ENCODE measurements at places on chromosomes 12 and 14.

DNA sequence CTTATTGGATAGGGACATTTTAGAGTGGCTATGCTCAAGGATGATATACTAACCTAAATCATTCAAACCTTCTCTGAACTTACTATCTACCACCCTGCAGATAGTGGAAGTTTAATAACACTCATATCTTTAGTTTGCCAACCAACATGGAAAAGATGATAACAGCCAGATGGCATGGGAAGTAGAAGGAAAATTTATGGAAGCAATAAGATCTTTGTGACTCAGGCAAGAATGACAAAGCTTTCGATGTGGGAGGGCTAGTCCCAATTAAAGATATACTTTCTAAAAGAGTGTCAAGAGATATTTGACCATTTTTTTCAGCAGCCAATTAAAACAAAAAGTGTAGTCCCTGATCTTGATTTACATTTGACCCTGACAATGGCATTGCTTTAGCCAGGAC lies 631.7 kb downstream of the RPS29 start:
- DNase-seq, result no peak

- no peak for DNase-seq
These were observed 17.5 kb downstream of the YY1 start for GRCh38 chr14:100256339-100256895.

GRCh38 chr14:22852599-22852939 lies 16.2 kb downstream of the MMP14 start:
- no peak for DNase-seq

GRCh38 chr12:50558970-50559369 lies 54.2 kb downstream of the DIP2B start:
- DNase-seq, result no peak

DNA sequence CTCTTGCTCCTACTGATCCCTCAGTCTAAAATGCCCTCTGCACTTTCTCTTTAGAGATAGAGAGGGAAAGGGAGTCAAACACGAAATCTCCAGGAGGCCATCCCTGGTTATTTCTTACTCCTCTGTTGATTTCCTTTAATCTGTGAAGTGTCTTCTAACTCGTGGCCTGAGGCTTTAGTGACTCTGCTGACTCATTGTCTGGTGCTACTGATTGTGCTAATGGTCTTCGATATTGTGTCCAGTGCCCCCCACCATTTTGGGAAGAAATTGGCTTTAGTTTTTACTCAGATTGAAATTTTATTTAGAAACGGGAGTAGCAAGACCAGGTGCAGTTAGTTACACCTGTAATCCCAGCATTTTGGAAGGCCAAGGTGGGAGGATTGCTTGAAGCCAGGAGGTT lies 839 bp downstream of the CLEC9A start:
- DNase-seq, result no peak

DNA sequence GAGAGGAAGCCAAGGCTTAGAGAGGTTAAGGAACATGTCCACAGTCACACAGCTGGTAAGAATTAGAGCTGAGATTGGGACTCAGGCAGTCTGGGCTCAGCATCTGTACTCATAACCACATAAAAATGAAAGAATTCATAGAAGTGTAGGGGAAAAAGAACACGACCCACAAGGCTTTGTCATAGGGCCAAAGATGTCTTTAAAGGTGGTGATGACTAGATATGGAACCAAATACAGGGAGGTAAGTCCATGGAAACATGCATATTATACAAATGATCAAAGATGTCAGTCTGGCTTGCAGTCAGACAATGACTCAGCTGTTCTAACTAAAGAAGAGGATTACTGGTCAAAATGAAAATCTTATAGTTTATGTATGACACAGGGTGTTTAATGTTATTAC lies 7.2 kb upstream of the SSPN start:
- DNase-seq, result no peak

DNA sequence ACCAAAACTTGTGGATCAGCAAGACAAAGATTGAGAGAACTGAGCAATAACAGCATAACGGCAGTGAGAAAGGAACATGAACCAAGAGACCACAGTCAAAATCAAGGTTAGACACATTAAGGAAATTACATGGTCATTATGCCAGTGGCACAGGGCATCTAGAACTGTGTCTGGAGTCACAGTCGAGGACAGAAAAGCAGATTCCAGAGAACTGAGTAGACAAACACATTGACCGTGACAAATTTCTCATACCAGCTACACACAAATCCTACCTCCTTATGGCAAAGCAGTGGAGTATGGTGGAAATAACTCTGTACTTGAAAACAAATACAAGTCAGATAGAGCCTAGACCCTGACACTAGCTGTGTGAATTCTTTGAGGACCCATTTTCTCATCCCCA lies 367.3 kb downstream of the DUSP6 start:
- no peak for DNase-seq

DNA sequence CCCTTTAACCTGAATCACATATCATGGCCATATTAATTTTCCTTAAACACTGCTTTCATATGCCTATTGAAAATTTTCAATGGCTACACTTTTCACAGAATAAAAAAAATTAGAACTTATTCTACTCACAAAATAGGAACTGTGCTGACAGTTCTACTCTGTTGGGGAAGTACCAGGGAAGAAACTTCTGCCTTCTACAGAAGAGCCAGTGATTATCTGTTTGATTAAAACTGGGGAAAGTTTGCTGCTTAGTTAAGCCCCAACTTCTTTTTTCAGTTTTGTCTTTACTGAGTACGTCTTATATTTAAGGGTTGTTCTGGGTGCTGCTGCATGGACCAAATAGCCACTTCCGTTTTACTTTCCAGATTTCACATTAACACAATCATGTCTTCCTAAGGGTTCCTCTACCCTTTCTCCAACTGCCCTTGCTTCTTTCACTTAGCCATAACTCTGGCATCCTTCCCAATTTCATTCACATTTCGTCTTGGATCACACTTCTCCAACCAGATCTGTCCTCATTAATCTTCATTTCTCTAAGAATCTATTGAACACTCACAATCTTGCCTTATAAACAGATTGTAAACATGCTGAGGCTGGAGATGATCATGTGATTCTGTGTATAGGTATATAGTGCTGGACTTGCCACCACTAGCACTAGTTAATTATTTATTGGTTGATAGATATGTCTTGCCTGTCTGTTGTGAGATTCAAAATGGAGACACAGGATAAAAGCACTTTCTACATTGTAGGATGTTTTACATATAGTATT lies 1.9 kb upstream of the SEL1L start:
- DNase-seq, result no peak

DNA sequence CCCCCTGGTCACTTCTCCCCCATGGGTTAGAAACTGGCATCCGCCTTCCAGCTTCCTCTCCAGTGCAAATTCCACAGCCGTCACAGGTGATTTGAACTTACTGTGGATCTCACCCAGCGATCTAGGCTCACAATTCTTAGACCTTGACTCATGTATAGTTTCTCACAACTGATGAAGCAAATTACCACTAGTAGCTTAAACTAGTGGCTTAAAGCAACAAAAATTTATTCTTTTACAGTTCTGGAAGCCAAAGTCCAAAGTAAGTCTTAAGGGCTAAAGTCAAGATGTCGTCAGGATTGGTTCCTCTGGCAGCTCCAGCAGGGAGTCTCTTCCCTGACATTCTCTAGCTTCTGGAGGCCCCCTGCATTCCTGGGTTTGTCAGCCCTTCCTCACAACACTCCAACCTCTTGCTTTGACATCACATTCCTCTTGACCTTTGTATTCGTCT lies 117.4 kb downstream of the KTN1 start:
- no peak for DNase-seq

GRCh38 chr14:53108292-53109104 lies 44.6 kb downstream of the DDHD1 start:
- no peak for DNase-seq

- DNase-seq, result no peak
These were observed 14.1 kb downstream of the CMAS start for GRCh38 chr12:22059976-22060647.

- no peak for DNase-seq
These were observed 876.3 kb upstream of the FOXG1 start for GRCh38 chr14:27890259-27890658.

DNA sequence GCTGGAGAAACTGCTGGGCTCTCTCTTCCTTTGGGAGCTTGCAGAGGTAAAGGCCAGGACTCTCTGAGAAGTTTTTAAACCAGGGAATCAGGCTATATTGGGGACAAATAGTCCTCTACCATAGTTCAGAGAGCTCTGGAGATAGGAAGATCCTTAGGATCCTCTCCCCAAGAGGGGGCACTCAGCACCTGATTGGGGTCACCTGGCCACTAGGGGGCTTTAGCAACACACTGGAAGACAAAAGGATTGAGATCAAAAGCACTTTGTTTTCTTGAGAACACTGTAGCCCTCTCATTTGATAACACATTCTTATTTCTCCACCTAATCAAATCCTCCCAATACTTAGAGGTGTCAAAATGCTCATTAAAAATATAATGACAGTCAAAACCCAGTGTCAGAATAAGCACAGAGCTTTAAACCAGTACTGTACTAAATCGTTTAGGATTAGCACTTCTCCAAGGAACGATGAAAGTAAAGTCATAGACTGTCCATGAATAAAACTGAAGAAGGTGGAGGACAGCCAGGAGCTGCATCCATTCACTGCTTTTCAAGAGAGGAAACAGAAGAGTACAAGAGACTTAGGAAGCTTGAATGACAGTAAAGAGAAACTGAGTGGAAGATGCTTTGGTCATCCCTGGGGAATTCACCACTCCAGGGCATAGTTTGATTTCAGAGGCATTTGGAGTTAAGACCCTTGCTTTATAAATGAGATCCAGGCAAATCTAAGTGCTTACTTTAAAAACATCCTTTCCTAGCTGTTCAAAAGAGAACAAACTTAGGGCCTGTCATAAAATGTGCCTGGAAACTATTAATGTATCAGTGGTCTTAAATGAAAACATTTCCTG lies 26.5 kb downstream of the BMP4 start:
- no peak for DNase-seq

DNA sequence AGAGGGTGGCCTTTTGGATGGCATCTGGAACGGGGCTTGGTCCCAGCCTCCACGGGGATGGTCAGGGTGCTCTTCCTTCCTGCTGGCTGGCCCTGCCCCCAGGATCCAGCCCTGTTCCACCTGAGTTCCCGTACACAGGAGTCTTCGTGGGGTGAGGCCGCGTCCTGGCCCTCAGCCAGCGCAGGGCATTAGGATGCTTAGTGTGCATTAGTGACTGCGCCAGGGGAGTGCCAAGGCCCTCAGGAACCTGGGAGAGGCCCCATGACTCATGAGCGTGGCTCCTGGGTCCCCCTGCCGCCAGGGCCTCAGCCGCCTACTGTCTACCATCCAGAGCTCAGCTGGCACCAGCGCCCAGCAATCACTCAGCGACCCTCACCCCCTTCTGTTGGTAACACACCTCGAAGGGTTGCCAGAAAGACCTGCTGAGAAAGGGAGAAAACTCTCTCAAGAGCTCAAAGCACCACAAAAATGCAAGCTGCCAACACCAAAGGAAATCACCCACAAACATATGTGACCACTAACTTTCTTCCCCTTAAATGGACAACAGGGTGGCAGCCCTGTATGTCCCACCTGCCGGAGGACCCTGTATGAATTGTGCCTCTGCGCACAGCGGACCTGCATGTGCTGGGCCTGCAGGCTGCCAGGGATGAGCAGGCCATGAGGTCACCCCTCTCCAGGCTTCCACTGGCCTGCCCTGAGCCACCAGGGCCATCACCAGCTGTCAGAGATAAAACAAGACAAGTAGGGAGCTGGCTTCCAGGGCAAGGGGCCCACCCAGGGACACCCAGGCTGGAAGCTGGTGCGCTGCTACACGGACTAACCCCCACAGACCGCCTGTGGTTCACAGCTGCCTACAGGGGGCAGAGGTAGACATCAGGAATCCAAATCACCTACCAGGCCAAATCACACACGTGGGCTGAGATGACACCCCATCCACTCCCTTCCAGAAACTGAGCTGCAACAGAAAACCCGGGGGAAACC lies 28.7 kb downstream of the CCDC85C start:
- DNase-seq, result no peak

DNA sequence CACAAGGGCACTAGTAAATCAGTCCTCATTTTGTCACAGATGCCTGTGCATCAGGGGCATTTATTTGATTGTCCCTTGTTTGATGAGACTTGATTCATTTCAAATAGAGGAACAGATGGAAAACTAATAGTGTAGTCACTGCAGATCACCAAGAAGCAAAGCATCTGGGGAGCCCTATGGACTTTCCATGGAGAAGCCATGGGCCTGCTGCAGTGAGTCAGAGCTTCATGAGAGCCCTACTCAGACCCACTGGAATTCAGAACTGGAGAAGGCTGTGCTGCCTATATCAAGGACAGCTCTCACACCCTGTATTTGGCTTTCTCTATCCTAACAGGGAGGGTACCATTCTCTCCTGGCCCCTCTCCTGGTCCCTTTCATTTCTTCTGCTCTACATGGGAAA lies 126.2 kb downstream of the GRIP1 start:
- DNase-seq, result no peak

GRCh38 chr12:131564845-131565244 lies 146.0 kb upstream of the SFSWAP start:
- DNase-seq, result no peak

GRCh38 chr12:6311822-6312528 lies 1.5 kb downstream of the PLEKHG6 start:
- no peak for DNase-seq

DNA sequence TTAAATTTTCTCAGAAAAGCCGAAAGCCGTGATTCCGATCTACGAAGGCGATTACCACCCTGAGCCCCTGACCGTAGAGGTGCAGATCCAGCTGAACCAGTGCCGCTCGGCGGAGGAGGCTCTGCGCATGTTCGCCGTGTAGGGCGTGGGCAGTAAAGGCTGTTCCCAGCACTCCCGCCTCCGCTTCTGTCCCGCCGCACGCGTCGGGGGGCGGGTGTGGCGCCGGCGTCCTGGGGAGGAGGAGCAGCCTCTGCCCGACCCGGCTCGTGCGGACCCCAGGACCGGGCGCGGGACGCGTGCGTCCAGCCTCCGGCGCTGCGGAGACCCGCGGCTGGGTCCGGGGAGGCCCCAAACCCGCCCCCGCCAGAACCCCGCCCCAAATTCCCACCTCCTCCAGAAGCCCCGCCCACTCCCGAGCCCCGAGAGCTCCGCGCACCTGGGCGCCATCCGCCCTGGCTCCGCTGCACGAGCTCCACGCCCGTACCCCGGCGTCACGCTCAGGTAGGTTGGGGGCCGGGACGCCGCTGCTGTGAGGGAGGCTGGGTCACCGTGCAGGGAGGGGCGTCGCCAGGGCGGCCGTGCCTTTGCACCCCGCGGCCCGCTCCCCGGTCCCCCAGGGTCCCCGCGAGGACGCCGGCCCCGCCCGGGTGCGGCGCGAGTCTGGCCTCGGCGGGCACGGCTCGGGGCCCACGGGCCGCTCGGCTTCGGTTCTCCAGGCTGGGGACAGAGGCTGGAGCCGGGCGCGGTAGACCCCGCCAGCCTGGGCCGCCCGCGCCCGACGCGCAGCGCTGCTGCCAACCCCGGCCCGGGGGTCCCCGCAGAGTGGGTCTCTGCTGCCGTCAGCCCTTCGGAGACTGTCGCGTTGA lies at the start of gene B3GNT4:
Gene B3GNT4, plus strand, starts transcription at position 409 of the 866 bp plus-strand sequence. CDS start 910 bp downstream, outside the sequence.
- peak; percentile 40 for DNase-seq

GRCh38 chr12:10194160-10194670 lies 15.4 kb downstream of the TMEM52B start:
- no peak for DNase-seq

GRCh38 chr12:94817695-94818075 lies 167.3 kb upstream of the TMCC3 start:
- DNase-seq, result no peak

- DNase-seq, result no peak
These were observed 199.7 kb upstream of the ATXN7L3B start for GRCh38 chr12:74337951-74338350.

- no peak for DNase-seq
These were observed 1.8 kb downstream of the PMCH start for GRCh38 chr12:102195826-102196225.

GRCh38 chr12:92229381-92229780 lies 83.7 kb upstream of the BTG1 start:
- no peak for DNase-seq

GRCh38 chr12:2531371-2531770 lies 263.4 kb upstream of the FKBP4 start:
- no peak for DNase-seq

Measured in occipital lobe (tissue), 3 donors.